ENCODE measurements at places on chromosomes 16 and 17.
A peak's percentile ranks its signal among the peaks of the same experiment; 100 is the strongest.

DNA sequence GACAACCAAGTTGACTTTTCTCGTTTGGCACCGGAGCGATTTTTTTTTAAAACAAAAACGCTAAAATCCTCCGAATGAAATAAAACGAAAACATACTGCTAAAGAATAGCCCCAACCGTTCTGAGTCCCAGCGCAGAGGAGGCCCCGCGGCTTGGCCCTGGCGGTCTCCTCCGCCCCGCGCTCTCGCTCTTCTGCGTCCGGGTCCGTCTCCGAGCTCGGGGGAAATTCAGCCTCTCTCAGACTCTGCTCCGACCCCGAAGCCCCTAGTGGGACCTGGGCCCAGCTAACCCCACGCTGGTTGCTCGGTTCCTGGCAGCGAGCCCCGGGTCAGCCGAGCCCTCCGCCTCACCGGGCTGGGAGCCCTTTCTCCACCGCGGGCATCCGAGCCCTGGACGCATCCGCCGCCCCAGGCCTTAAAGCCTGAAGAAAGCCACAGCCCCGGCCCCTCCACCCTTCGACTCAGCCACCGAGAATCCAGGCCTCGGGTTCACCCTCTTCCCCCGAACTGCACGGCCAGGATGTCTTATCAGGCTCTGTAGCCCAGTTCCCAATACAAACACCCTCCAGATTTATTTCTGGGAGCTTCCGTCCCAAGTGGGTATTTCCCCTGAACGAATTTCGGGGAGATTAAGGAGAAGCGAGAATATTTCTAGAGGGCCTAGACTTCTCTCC is 1.2 kb downstream of the TBX2 start:
- DNase-seq, result no peak

DNA sequence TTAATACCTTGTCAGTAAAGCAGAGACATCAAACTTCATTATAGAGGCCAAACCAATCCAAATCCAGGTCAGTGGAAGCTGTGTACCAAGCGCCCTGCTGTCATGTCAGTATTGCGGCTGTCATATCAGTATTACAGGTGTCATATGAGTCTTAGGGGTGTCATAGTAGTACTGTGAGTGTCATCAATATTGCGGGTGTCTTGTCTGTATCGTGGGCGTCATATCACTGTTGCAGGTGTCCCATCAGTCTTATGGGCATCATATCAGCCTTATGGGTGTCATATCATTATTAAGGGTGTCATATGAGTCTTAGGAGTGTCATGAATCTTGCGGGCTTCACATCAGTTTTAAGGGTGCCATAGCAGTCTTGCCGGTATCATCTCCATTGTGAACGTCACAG is 6.0 kb upstream of the PRDM7 start:
- no peak for DNase-seq

GRCh38 chr16:58025351-58026138 is at the start of gene MMP15:
Gene MMP15, plus strand, starts transcription at chr16:58025754. Its CDS starts 597 bp downstream, at chr16:58026351.
- DNase-seq, result peak; percentile 68

DNA sequence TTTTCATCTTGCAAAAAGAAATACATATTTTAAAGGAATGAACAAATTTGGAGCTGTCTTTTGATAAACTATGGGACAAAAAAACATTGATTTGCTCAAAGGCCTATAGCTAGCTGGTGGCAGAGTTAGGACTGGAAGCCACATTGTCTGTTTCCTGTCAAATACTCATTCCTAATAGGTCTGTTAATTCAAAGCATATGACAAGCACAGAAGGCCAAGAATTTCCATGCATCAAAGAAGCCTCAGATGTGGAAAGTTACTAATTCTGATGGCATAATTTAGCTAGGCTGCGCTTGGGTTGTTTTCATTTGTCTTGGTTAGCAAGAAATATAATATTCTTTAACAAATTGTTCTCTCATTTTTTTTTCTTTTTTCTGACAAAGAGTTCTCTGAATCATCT is 98.0 kb downstream of the CDK5R1 start:
- DNase-seq, result no peak

DNA sequence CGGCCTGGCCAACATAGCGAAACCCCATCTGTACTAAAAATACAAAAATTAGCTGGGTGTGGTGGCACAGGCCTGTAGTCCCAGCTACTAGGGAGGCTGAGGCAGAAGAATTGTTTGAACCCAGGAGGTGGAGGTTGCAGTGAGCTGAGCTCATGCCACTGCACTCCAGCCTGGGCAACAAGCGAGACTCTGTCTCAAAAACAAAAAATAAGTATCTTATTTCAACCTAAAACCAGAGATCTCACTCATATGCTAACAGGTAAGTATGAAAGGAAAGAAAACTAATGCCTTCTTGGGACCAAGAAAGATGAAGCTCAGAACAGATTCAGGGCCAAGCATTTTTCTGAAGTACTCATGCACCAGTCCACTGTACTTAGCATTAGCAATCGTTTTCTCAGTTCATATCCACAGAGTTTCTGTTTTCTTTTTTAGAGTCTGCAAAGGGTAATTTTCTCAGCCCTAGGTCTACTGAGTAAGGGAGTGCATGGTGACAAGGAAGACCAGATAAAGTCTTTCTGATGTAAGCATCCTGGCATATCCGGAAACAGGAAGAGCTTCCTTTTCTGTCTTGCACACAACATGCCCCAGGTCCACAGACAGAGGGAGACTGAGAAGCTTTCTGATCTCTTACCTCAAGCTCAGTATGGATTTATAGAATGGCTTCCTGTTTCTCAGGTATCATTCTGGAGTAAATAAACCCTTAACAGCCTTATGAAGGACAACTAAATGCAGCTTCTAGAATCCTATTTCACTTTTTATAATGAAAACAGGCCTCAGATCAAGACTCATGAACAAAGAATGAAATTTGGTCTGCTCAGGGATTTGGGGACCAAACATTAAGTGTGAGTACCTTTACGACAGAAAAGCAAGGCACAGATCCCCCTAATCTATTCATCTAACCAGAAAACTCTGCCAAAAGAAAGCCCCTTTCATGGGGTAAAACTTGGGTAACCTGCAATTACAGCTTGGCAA is 38.7 kb upstream of the FOXJ1 start:
- no peak for DNase-seq

GRCh38 chr17:13531721-13532120 is 70.0 kb downstream of the HS3ST3A1 start:
- DNase-seq, result no peak

DNA sequence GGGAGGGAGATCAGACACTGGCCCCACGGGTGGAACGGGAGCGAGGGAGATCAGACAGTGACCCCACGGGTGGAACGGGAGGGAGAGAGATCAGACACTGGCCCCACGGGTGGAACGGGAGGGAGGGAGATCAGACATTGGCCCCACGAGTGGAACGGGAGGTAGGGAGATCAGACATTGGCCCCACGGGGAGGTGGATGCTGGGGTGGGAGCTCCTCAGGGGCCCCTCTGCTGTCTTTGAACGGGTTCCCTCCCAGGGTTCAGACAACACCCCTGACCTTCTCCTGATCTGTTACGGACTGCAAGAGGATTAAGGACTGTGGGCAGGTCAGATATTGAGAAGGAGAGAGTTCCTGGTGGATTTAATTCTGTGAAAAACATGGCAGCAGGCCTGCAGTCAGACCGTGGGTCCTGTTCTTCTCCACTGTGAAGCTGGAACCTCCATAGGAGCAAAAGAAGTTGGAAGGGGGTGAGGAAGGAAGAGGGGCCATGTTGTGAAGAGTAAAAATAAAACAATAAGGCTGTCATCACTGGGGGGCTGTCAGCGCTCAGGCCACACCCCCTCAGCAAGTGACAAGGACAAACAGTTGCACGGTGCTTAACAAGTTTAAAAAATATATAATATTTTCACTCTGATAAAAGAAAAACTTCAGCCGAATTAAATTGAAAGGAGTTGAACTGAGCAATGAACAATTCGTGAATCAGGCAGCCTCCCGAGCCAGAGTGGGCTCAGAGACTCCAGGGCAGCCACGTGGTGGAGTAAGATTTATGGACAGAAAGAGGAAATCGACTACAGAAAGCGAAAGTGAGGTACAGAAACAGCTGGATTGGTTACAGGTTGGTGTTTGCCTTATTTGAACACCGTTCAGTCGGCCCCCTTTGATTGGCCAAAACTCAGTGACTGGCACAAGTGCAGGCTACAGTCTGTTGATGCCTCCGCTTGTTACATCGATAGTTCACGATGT is 348.7 kb upstream of the TNRC6C start:
- DNase-seq, result peak; percentile 59

DNA sequence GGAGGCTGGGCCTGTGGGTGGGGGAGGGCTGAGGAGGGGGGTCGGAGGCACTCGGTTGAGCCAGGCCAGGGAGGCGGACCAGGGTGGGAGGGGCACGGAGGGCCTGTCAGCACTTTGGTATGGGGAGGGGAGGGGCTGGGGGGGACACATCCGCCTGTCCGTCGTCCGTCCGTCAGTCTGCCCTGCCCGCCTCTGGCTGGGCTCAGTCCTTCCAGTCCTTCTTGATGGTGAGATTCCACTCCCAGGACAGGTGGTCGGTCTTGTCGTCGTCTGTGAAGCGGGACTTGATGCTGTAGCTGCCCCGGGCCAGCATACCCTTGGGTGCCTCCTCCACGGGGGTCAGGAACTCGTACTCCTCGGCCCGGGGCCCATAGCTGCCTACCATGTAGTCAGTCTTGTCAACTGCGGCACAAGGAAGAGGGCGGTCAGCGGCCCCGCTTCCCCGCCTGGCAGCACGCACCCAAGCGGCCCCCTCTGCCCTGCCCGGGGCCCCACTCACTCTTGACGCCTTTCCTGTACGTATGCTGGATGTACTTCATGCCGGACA is 2.4 kb downstream of the ARHGDIA start:
- DNase-seq, result no peak

GRCh38 chr16:75104836-75105235 is 11.7 kb downstream of the LDHD start:
- DNase-seq, result no peak

DNA sequence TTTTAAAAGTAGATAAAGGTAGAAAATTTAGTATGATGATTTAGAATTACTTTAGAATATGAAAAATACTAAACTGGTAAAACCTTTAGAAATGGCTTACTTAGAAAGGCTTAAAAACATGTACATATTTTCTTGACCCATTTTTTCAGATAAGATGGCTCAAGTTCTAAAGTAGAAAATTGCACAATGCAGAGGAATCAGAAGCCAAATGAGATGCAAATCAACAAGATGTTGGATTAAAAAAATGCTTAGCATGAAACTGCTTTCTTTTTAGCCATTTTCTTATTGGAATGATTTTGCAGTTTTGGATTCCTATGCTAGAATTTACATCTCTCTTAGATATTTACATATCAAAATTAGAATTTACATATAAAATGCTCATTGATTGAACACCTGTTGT is 1.5 kb upstream of the KRTAP3-1 start:
- no peak for DNase-seq

DNA sequence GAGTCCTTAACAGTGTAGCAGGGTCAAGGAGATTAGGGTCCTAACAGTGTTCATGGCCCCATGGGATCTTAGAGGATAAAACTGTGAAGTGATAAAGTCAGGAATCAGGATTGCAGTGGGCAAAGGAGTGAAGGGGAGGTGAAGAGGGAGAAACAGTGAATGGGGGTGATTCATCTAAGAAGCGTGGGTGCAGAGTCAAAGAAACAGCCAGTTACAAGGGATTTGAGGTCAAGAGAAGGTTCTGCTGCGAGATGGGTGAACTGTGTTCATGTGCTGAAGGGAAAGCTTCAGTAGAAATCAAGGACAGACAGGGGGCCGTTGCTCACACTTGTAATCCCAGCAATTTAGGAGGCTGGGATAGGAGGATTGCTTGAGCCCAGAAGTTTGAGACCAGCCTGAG is 5.9 kb downstream of the GTF3C1 start:
- DNase-seq, result no peak

GRCh38 chr17:16918443-16918842 is 53.5 kb downstream of the TNFRSF13B start:
- no peak for DNase-seq

DNA sequence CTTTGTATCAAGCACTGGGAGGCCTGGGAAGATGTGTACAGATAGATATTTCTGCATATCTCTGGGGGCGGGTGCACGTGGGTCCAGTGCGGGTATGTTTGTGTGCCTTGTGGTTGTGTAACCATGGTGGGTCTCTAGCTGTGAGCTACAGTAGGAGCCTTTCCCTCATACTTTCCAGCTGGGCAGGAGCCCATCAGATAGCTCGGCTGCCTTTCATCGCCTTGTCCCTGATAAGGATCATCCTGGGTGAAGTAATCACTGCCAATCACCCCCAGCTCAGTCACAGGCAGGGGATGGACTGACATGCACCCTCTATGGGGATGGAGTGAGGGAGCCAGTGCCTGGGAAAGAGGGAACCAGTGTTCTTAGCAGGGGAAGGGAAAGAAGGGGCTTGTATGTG is 3.2 kb upstream of the SCRN2 start:
- DNase-seq, result no peak

- DNase-seq, result peak; percentile 81
Observed at GRCh38 chr17:7136266-7136877, 21.8 kb upstream of the ASGR2 start.

DNA sequence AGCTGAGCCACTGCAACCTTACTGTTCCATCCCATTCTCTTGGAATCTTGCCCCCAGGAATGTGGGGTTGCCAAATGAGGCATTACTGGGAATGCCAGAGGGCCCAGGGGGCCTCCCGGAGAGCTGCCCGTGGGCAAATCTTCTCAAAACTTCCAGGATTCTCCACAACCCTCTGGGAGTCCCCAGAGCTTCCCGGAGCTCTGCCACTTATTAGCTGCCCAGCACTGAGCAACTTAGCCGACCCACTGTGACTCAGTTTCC is 306.0 kb downstream of the FOXL1 start:
- no peak for DNase-seq

GRCh38 chr17:41519501-41520224 is 973 bp upstream of the KRT15 start:
- no peak for DNase-seq

DNA sequence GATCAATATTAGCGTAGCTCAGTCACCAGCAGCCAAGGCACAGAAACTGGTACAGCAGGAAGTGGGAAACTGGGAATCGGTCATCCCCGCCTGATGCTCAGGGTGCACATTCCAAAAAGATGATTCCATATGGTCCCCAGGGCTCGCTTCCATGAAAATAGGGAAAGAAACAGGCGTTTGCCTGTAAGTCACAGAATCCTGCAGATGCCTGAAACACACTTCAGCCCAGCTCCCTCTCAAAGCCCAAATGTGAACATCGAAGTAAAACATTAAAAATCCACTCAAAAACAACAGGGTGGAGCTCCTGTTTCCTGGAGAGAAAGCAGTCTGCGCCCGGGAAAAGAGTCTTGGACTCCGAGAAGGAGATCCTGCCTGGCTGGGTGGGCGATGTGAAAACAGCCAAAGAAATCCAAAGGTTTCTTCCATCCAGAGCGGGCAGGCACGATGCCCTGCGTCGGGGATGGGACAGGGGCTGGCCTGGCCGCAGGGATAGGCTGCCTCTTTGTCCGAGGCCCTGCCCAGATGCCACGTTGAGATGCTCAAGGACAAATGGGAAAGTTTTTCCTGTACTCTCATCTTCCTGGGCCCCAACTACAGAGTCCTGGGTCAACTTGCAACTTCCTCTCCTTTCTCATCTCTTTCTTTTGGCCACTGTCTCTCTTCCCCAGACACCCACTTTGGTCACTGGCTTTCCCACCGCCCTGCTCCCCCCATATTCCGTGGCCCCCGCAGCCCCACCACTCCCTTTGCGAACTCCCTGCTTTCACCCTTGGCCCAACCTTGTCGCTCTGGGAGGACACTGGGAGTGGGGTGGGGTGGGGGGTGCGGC is 743 bp downstream of the WIPI1 start:
- no peak for DNase-seq
